GM12878 (cell line): ENCODE measurements at places on chromosomes 3 and 15.

DNA sequence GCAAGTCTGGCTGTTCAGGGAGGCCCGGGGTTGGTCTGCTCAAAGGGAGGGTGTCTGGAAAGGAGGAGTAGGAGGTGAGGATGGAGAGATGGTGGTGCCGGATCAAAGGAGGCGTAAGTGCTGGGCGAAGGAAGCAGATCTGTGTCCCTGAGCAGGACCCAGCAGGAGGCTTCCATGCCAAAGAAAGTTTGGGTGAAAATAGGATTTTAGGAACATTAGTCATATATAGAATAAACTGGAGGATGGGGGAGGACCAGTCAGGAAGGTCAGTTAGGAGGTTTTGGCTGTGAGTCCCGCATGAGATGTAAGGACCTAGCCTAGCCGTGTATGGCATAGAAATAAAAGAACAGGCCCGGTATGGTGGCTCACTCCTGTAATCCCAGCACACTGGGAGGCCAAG, 28.6 kb upstream of the VPS8 start:
- DNase-seq, result no peak

DNA sequence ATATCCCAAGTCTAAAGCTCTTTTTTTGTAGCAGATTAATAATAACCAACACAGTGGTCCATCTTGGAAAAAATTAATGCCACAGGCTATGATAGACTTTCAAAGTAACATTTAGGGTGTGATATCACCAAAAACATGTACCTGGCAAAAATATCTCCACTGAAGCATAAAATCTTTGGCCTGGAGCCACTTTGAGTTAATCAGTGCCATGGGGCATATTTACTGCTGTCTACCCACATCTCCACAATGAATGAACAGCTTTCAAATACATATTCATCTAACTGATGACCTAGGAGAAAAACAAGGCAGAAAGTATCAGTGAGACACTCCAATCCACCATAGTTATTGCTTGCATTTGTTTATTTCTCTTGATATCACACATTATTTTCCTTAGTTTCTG, 296.0 kb upstream of the MDFIC2 start:
- DNase-seq, result no peak

- no peak for DNase-seq
These were observed 3.6 kb upstream of the GRAMD1C start for GRCh38 chr3:113834983-113835382.

DNA sequence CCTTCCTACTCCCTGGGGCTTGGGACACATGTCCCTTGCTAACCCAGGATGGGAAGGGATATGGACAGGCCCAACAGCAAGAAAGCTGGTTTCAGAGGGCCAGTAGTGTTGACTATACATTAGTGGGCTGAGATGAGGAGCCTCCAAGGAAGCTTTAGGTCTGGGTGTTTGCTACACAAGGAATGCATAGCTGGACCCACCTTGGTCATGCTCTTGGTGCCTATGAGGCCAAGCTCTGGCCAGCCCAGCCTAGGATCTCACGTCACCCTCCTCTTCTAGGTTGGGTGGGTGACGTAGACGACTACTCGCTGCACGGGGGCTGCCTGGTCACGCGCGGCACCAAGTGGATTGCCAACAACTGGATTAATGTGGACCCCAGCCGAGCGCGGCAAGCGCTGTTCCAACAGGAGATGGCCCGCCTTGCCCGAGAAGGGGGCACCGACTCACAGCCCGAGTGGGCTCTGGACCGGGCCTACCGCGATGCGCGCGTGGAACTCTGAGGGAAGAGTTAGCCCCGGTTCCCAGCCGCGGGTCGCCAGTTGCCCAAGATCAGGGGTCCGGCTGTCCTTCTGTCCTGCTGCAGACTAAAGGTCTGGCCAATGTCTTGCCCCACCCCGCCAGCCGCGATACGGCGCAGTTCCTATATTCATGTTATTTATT, 653 bp upstream of the WDR6 start:
- DNase-seq, result no peak

- no peak for DNase-seq
These were observed 85.7 kb upstream of the PRR20G start for GRCh38 chr3:127373441-127374085.

GRCh38 chr15:98800437-98801233, 152.3 kb downstream of the IGF1R start:
- no peak for DNase-seq

DNA sequence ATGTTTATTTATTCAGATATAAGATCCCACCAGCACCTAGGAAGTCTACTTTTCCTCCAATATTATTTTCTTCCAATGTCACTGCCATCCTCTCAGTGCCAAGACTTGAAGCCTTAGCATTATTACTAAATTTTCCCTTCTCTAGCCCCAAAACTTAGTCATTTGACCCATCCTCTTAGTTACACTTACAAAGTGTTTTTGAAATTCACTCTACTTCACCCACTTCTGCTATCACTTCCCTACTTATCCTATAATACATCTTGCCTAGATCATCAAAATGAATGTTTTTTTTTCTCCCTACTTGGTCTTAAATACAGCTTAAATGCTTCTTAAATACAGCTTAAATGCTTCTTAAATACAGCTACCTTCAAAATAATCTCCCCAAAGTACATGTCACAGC, 376.6 kb downstream of the RSL24D1 start:
- no peak for DNase-seq

DNA sequence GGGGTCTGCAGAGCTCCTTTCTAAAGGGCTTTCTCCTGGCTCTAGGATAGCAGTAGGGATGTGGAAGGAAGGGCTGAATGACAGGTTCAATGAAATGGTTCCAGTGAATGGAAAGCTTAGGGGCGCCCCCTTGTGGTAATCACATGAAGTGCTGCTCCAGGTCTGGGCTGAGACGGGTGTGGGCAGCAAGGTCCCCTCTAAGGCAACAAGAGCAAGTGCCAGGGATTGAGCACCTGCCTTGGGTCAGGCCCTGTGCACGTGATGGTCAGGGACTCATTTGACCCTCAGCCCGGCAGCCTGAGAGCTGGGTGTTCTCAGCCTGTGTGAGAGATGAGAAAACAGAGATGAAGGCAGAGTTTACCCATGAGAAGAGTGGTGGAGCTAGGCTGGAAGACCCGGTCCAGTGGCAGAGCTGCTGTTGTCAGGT, 12.1 kb upstream of the CX3CR1 start:
- no peak for DNase-seq

DNA sequence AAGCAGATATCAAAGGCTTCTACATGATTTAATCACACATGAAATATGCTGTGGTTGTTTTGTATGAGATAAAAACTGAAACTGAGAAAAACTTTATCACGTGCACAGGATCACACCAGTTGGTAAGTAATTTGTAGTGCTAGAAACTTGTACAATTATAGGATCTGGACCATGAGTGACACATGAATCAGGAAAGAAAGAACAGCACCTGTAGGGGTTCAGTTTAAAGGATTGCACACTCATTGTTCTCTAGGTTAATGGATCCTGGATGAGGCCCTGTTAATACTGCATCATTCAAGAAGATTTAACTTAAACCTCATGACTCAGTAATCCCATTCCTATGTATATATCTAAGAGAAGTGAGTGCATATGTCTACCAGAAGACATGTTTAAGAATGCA, 87.9 kb downstream of the STT3B start:
- no peak for DNase-seq

DNA sequence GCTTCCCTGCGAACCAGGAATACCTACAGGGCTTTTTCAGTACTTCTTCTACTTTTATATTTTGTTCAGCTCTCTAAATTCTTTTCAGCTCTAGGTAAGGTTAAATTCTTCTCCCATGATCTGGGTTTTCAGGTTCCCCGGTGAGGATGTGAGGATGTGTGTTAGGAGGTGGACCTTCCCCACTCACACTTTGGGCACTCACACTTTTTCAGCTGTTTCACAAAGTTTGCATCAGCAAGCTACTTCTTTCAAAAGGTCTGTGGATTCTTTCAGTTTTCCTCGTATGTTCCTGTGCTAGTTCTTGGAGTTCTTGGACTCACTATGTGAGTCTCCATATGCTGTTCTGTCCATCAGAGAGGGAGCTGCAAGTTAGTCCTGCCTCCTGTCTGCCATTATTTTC, 13.9 kb upstream of the OR5K2 start:
- no peak for DNase-seq

DNA sequence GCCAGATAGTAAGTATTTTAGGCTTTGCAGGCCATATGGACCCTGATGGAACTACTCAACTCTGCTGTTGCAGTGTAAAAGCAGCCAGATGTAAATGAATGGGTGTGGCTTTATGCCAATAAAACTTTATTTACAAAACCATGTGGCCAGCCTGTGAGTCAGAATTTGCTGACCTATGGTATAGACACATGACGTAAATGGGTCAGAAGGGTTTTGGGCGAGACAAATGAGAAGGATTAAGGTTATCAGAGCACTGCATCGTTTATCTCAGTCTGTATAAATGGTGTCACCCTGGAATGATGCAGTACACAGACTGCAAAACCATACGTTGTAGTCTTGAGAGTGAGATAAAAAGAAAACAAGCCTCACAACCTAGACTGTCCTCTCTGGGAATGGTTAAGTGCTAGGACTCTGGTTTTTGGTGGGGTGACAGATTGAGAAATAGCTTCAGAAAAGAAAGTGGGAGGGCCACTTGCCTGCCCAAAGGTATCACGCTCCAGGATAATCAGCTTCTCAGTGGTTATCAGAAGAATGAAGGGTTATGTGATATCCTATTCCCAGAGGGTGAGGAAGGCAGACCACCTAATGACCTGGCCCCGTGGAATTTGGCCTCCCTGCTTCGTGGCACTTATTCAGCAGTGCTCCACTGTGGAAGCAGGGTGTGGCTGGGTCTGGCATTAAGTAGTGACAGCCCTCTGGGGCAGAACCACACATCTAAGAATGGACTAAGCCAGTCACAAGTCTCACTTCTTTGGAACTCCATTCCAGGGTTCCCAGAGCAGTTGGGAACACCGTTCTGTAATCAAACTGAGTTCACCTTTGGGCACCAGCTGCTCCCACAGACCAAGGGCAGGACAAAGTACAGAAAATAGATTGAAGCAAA, 46.1 kb downstream of the ABHD5 start:
- DNase-seq, result no peak

- no peak for DNase-seq
These were observed 23.8 kb upstream of the ANXA2 start for GRCh38 chr15:60421544-60421943.

- DNase-seq, result no peak
These were observed 901.7 kb downstream of the NTRK3 start for GRCh38 chr15:87354661-87355410.

- DNase-seq, result no peak
These were observed 11.1 kb downstream of the DCUN1D1 start for GRCh38 chr3:182969277-182969676.

DNA sequence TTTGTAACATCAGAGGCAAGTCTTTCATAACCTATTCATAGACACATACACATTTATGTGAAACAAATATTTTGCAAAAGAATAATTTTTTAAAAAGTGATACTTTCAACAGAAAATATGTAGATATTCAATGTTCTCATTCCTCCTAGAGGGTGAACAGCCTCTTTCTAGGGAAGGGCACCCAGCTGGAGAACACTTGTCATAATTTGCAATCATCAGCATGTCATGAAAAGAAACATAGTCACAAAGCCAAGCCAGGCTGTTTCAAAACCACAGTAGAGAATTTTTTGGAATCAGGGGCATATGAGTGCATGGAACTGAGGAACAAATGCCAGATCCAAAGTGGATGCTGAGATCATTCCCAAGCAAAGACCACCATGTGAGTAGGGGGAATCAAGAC, 406.9 kb upstream of the ADAMTS9 start:
- DNase-seq, result no peak

DNA sequence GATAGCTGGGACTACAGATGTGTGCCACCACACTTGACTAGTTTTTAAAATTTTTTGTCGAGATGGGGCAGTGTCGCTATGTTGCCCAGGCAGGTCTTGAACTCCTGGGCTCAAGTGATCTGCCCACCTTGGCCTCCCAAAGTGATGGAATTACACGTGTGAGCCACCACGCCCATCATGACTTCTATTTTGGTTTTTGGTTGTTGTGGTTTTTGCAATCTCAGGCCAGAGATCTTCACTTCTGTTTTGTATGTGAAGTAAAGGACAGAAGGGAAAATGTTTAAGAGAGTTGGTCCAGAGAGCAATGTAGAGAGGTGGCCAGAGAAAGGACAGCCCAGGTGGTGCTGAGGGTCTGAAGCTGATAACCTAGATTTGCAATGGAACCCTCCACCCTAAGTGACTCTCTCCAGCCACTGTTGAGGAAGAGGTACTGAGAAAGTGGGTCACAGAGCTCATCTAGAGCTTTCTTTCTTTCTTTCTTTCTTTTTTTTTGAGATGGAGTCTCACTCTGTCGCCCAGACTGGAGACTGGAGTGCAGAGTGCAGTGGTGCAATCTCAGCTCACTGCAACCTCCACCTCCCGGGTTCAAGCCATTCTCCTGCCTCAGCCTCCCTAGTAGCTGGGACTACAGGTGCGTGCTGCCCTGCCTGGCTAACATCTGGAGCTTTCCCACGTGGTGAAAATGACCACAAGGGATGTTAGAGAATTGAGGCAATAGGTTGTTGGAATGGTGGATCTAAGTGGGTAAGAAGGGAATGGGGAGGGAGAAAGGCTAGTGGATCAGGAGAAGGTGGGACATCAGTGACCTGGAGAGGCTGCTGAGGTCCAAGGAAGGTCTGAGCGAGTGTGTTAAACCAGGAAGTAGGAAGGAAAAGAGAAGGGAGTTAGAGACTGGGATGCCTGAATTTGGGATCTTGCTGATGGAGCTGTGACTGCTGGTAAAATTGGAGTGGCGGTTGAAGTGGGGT, 22.4 kb upstream of the SEMA4B start:
- peak; percentile 64 for DNase-seq

GRCh38 chr3:171967137-171967783, 72.1 kb upstream of the FNDC3B start:
- no peak for DNase-seq

DNA sequence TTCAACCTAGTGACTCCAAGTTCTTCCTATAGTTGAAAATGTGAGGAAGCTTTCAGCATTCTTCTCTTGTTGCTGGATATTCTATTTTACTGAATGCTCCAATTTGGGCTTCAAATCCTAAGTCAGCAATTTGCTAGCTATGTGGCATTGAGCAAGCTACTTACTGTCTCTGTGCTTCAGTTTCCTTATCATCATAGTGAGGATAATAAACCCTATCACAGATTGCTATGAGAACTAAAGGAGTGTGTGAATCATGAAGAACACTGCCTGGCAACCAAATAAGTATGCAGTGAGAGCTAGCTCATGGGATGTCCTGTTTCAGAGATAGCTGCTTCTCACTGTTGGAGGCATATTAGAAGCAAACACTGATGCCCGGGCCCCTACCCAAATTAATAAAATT, 163.8 kb upstream of the CDIN1 start:
- no peak for DNase-seq
